Hepatic stellate cell (primary cell): ENCODE measurements at places on chromosomes 6 and 20.

DNA sequence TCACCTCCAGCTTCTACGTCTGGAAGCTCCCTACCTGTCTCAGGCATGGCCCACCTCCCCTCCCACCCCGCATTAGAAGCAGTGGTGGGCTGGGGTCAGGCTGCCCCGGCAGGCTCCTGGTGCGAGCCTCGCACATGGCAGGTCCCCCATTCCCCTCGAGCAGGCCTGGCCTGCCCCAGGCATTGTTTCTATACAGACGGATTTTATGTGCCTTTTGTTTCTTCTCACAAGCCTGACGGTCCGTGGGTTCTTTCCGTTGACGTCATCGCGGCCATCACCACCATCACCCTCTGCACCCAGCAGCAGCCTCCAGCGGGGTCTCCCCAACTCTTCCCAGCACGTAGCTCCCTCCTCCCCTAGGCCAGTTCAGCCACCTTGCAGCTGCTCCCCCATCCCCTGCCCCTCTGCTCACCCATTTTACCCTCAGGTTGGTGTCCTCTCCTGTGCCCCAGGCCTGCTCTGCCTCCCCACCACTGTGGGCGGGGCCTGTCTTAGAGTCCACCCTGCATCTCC is 4.6 kb downstream of the CST7 start:
- DNase-seq = no peak

GRCh38 chr6:19830171-19830570 is 7.0 kb upstream of the ID4 start:
- DNase-seq = peak; percentile 62

- no peak for DNase-seq
These were observed 459.5 kb downstream of the DHX35 start for GRCh38 chr20:39421571-39422105.

GRCh38 chr6:148395583-148396101 is 53.0 kb downstream of the SASH1 start:
- peak; percentile 21 for DNase-seq

GRCh38 chr6:130216620-130217019 is 6.1 kb downstream of the SAMD3 start:
- DNase-seq = no peak

- no peak for DNase-seq
These were observed 85.8 kb downstream of the BCAS1 start for GRCh38 chr20:53984356-53985149.

DNA sequence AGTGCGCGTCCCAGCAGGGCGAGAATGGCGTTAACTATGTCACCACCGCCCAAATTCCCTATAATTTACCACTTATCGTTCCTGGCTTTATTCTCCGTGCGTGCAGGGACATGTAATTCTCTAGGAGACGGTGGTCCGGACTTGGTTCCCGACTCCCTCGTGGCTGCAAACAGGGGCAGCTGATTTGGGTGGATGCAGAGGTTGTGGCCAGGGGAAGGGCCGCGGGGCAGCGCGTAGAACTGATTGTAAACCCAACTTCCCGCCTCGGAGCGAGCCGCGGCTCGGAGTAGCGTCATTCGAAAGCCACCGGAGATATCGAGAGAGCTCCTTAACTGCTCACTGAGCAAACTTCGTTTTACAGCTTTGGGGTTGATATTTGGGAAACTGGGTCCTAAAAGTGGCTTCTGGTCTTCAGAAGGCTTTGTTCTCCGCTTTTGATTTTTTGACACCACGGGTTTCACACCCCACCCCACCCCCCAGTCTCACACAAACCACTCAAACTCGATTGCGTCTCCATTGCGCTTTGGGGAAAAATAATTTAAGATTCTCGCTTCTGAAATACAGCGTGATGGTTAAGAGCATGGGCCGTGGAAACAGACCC is 17.5 kb upstream of the ZSCAN9 start:
- peak; percentile 38 for DNase-seq

GRCh38 chr20:47534405-47534804 is 32.7 kb downstream of the NCOA3 start:
- DNase-seq = no peak

DNA sequence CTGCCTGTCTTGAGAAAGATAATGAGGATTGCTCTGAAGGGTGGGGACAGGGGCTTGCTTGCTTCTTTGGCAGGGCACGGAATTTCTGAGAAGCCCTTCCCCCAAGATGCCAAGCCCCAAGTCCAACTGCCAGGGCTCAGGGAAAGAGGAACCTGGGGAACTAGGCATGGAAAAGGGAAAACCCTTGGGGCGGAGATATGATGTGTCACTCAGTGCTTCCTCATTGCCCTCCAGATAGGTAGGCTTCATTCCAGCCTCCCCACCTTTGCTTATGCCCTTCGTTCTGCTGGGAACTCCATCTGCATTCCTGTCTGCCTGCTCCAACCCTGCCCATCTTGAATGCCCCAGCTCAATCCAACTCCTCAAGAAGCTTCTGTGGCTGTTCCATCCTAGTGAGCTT is 61.2 kb downstream of the VEGFA start:
- DNase-seq = no peak
